ENCODE measurements at places on chromosomes 1 and 21.
A peak's percentile ranks its signal among the peaks of the same experiment; 100 is the strongest.

GRCh38 chr1:169491845-169492281 is 6.1 kb upstream of the SLC19A2 start:
- DNase-seq = no peak

- no peak for DNase-seq
These were observed 2.8 kb upstream of the SPSB1 start for GRCh38 chr1:9289711-9290485.

DNA sequence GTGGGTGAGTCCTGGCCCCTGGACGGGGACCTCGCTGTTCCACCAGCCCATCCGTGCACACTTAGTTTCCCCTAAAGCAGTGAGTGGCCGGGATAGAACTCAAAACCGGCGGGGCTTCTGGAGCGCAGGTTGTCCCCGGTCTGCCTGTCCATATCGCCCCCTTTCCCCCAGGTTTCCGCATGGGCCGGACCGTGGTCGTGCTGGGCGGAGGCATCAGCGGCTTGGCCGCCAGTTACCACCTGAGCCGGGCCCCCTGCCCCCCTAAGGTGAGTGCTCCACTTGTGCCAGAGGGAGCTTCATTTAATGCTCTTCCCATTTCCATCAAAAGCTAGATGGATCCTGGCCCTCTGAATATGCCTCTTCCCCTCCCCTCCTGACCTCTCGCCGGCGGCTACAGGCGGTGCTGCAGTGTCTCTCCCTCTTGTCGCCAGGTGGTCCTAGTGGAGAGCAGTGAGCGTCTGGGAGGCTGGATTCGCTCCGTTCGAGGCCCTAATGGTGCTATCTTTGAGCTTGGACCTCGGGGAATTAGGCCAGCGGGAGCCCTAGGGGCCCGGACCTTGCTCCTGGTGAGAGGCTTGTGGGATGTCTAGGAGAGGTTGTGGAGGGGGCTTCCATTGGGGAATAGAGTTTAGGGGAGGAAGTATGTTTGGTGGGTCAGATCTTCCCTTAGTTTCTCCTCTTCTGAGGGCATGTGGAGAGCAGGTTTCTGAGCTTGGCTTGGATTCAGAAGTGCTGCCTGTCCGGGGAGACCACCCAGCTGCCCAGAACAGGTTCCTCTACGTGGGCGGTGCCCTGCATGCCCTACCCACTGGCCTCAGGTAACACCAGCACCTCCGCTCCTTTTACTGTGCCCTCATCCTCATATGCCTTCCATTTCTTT is 683 bp downstream of the PPOX start:
- no peak for DNase-seq

- no peak for DNase-seq
These were observed 59.9 kb upstream of the IPO9 start for GRCh38 chr1:201769072-201769471.

- DNase-seq = no peak
These were observed 118.7 kb downstream of the SYT2 start for GRCh38 chr1:202591515-202591914.

- DNase-seq = no peak
These were observed 98.8 kb downstream of the SDCCAG8 start for GRCh38 chr1:243354511-243355153.

GRCh38 chr1:51214615-51215131 is 21.4 kb upstream of the RNF11 start:
- DNase-seq = no peak

GRCh38 chr1:199794105-199794863 is 233.2 kb upstream of the NR5A2 start:
- no peak for DNase-seq

DNA sequence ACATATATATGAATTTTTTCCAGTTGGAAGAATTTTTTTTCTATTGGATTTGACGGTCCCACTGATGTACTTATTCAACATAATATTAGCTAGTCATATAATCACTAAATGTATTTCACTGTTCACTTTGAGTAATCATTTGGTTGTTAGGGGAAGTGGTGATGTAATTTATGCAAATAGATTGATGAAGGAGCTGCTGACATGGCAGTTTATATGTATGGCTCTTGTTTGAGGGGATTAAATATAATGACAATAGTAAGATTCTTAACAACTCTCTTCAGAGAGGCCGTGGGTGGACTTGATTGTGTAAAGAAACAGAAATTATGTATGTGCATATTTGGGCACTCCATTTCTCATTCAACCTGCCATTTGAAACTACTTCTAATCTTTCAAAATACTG is 653.6 kb upstream of the ADGRL4 start:
- DNase-seq = no peak

GRCh38 chr1:60958001-60958400 is 124.4 kb upstream of the NFIA start:
- DNase-seq = no peak

DNA sequence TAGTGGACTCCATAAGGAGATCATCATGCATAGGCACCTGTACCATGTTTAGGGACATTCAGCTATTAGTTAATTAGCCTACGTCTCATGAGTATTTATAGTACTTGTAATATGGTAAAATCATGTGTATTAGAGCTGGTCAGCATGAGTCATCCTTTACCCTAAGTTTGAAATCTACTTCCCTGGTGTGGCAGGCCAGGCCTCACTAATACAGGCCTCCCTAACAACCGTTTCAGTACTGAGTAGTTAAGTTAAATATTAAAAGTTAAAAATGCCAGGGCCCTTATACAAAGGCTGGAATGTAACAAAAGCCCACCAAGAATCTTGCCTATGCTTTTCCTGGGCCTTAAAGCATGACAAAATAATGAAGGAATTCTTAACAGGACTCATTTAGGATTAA is 356.3 kb upstream of the DPYD start:
- DNase-seq = no peak

- no peak for DNase-seq
These were observed 163.1 kb downstream of the PGBD5 start for GRCh38 chr1:230262867-230263567.

DNA sequence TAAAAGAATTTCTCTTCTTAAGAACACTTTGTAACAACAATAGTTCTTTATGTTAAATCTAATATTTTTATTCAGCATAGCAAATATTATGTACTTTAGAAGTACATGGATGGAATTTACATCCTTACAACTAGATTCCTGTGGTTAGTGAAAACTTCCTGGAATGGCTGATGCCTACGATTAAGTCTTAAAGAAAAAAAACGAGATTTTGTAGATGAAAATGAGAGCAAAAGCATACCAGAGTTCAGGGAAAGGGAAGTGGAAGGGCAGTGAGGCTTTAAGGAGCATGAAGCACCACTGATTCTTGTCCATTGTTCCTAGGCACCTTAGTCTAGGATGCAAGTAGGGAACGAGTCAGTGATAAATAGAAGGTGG is 26.7 kb downstream of the CFH start:
- DNase-seq = no peak

GRCh38 chr1:153774780-153775457 is at the start of gene SLC27A3:
Gene SLC27A3 (plus strand): TSS chr1:153775407. CDS start chr1:153775498, 91 bp downstream.
- DNase-seq = peak; percentile 43

GRCh38 chr1:55893155-55893554 is 678.0 kb upstream of the USP24 start:
- no peak for DNase-seq

- no peak for DNase-seq
These were observed 40.6 kb downstream of the PTP4A2 start for GRCh38 chr1:31897526-31898100.

DNA sequence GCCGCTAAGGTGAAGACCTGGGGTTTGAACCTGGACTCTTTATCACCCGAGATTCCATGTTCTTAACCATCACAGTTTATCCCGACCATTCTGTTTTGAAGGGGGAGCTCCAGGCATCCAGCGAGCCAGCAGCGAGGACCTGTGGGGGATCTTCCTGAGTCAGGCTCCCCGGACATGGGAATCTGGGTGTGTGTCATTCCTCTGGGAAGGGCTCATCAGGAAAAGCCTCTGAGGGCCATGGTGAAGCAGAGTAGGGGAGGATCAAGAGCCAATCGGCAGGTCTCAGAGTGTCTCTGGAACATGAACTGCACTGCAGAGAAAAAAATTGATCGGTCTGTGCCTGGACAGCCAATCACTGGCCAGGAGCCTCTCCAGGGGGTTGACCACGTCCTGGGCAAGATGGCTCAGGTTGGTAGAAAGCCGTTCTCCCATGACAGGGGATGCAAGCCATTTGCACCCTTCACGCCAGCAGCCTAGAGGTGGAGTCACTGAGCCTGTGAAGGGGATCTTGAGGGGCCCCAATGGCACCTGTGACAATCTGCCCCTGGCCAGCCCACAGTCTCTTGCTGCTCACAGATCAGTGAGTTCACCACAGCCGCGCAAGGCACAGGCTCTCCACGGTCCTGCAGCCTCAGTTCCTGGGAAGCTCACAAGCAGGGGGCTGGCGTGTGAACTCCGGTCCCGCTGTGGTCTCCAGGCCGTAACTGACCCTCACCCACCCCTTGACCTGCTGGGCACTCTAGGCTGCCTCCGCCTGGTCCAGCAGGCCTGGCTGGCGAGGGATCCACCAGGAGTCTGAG is 20.4 kb upstream of the ACTRT2 start:
- no peak for DNase-seq

GRCh38 chr1:161367684-161368400 is at the start of gene CFAP126:
Gene CFAP126 (minus strand): TSS chr1:161367876. CDS start chr1:161367868, 8 bp downstream.
- peak; percentile 72 for DNase-seq

- DNase-seq = no peak
These were observed 2.0 kb downstream of the COL24A1 start for GRCh38 chr1:86154571-86155050.

DNA sequence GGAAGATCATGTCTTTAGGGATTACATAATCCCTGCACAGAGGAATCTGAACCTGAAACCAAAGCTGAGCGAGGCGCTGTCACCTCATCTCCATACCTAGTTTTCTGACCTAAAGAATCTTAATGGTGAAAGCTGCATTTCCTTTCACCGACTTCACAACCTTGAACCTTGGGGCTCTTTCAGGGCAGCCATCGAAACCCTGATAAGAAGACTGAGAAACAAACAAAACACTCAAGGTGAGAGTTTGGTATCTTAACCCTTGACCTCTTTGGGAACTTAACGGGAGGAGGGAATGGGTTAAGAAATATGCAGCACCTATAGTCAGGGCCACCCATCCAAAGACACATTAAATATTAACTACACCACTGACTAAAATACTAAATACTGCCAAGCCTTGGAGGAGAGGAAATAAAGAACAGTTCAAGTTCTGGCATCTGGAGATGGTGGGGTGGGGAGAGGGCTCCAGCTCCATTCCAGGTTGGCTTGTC is 2.0 kb downstream of the C1orf116 start:
- DNase-seq = no peak

DNA sequence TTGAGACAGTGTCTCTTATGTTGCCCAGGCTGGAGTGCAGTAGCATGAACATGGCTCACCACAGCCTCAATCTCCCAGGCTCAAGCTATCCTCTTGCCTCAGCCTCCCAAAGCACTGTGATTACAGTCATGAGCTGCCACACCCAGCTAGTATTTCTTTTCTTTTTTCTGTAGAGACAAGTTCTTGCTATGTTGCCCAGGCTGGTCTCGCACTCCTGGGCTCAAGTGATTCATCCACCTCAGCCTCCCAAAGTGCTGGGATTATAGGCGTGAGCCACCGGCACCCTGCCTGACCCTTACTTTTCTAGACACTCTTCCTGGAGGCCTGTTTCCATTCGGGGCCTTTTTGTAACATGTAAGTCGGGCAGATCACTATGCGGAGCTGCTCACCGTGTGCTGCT is 30.1 kb upstream of the SRP9 start:
- DNase-seq = no peak

DNA sequence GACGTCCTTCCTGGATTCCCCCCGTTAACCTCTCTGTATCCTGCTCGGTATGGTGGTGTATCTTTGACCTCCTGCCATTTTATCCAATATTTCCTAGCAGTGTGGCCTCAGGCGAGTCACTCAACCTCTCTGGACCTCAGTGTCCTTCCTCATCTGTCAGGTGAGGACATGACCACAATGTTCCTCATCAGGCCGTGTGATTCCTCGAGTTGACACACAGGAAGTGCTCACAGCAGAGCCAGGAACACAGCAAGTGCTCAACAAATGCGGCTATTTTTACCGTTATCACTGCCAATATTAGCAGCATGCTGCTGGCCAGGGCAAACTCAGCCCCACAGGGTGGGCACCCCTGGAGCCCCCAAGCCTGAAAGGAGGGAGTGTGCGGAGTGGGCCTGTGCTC is 450.2 kb downstream of the KIF26B start:
- no peak for DNase-seq

GRCh38 chr1:81998165-81998564 is 197.4 kb downstream of the ADGRL2 start:
- no peak for DNase-seq

- DNase-seq = peak; percentile 21
These were observed 6.8 kb downstream of the JMJD4 start for GRCh38 chr1:227728059-227728891.

DNA sequence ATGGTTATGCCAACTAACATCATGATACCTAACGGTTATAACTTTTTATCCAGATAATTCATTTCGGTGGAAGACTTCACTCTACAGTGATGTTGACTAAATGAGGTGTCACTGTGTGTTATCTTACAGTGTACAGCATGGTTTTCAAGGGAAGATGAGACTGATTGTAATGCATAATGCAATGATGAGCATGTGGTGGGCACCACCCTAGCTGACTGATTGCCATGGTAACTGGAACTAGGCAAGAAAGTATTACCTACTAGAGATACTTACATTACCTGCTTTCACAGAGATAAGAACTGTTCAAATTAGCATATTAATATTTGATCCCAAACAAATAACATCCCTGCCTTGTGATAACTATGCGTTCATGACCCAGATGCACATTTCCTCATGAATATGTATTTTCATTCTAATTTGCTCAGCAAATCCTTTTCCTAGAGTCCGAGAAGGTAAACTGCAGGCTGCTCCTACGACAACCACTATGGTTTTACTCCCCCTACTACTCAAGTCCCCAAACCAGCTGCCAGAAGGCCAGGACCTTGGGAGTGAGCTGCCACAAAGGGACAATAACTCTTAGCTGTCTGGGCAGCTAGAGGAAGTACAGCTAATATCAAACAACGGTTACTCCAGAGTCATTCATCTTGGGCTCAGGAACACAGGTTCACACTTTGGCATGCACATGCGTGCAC is 29.2 kb downstream of the TRABD2B start:
- DNase-seq = no peak

DNA sequence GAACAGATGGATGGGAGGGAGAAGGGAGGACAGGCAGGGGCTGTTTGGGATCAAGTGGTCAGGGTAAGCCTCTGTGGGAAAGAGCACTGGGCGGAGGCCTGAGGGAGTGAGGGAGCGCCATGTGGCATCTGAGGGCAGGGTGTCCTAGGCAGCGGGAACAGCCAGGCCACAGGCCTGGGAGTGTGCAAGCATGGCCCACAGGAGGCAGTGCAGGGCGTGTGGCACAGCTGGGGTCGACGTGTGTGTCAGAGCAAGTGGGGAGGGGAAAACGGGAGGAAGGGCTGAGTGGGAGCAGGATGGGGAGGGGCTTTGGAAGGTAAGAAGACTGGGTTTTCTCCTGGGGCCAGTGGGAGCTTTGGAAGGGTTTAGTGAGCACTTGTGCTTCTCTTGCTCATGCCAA is 143.4 kb downstream of the SYF2 start:
- no peak for DNase-seq

DNA sequence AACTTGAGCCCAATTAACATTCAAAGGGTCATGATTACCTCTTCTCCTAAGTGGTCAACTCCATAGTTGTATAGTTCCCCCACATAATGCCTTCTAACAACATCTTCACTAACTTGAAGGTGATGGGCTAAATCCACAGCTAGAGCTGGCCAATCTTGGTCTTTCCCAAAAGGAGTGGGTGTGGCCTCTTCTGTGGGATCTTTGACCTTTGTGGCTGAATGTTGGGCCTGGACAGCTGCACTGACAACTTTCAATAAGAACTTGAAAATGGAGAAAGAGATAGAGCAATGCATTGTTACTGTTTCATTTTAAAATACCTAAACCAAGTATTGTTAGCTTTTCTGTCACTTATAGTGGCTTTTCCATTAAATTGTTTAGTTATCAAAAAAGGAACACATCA is 59.2 kb downstream of the IARS2 start:
- no peak for DNase-seq
